ENCODE measurements at places on chromosomes 12 and 14.

- no peak for DNase-seq
These were observed 10.6 kb downstream of the SRP54 start for GRCh38 chr14:34993426-34993825.

- no peak for DNase-seq
These were observed 35.5 kb downstream of the DCAF4 start for GRCh38 chr14:72961579-72962335.

- no peak for DNase-seq
These were observed 5.1 kb downstream of the CD69 start for GRCh38 chr12:9755567-9755966.

DNA sequence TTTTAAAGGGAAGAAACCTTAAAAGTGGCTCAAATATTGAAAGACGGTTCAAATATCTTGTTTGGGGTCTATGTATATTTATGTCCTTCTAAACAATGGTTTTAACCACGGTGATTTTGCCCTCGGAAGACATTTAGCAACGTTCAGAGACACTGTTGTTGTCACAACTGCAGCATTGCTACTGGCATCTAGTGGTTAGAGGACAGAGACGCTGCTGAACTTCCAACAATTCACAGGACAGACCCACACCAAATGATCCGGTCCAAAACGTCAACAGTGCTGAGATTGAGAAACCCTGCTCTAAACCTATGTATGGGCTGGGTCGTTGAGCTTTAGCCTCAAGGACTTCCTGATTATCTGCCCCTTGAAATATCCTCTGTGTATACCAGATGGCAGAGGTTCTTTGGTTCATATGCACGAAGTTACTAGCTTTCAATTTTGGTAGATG, 1.7 kb downstream of the ANGEL1 start:
- DNase-seq = peak; percentile 6

DNA sequence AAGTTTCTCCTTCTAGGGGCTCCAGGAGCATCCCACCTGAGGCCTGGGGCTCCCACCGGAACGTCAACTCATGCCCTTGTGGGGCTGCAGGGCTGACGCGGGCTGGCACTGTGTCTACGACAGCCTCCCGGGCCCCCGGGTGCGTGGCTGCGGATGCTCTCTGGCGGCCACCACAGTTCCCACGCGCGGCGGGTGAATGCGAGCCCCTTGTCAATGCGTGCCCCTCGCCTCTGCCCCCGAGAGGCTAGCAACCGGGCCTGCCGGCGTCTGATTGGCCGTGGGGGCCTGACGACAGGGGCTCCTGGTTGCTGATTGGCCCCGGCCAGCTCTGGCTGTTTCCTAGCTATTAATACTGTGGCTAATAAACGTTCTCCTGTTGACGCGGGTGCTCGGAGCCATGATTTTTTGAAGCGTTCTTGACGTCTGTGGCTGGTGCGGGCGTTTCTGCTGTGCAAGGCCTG, 1.8 kb upstream of the MEG3 start:
- no peak for DNase-seq

GRCh38 chr14:90785471-90785870, 30.8 kb downstream of the TTC7B start:
- no peak for DNase-seq

All from effector memory CD8-positive, alpha-beta T cell (primary cell).